Activated naive CD4-positive, alpha-beta T cell (primary cell): ENCODE measurements at places on chromosomes 7 and 10.

DNA sequence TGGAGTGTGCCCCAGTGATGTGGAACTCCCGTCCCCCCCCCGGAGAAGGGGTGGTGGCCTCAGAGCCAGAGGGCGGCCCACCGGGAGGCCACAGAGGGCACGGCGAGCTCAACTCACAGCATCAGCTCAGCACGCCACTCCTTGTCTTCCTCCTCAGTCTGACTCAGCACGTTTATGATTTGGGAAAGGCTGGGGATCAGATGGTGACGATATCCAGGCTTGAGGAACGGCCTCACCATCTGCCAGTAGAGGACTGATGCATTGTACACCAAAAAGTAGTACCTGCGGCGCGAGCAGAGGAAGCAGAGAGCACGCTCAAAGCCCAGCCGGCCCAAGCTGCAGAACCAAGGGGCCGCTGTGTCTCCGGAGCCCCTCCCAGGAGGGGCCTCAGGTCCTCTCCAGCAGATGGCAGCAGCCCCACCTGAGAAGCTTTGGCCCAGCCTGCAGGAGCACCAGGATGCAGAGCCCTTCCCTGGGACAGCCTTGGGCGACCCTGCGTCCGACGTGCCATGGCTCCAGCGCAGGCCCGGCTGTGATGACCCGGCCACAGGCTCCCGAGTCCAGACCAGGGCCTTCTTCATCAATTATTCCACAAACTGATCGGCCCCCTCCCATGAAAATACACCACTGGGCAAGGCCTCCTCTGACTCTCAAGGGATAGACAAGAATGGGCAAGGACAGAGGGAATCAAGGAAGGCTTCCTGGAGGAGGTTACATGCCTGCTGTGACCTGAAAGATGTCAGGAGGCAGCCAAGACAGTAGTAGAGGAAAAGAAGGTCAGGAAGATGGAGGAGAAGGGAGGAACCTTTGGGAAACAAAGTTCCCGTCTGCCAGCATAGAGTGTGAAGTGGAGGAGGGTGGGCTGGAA lies 3.7 kb downstream of the CFAP46 start:
- no peak for DNase-seq

DNA sequence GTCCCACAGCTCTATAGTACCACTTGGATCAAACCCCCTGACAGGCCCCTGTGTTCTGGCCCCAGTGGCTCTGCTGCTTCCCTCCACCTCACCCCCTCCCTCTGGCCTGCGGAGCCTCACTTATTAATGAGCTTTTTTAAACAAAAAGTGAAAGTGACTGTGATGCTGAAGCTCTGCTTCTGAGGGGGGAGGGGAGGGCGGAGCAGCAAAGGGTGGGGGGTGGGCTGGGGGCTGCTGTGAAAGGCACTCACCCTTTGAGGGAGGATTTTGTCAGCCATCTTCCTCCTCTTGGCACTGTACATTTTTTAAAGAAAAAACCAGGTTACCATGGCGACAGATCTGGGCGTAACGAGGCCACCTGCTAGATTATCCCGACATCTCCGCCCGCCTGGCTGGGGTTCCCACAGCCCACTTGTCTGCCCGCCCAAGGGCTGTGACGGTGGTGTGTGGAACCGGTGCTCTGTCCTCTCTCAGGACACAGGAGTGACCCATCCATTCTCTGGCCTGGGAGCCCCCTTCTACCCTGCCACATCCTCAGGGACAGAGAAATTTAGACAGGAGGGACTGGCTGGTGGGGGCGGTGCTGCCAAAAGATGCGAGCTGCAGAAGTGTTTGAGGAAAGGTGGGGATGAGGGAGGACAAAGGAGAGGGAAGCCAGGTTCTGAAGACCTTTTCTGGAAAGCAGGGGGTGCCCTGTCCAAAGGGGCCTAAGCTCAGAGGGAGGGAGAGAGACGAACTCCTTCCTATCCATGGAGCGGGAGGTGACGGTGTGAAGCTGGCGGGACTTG lies 4.9 kb downstream of the SMARCD3 start:
- no peak for DNase-seq

DNA sequence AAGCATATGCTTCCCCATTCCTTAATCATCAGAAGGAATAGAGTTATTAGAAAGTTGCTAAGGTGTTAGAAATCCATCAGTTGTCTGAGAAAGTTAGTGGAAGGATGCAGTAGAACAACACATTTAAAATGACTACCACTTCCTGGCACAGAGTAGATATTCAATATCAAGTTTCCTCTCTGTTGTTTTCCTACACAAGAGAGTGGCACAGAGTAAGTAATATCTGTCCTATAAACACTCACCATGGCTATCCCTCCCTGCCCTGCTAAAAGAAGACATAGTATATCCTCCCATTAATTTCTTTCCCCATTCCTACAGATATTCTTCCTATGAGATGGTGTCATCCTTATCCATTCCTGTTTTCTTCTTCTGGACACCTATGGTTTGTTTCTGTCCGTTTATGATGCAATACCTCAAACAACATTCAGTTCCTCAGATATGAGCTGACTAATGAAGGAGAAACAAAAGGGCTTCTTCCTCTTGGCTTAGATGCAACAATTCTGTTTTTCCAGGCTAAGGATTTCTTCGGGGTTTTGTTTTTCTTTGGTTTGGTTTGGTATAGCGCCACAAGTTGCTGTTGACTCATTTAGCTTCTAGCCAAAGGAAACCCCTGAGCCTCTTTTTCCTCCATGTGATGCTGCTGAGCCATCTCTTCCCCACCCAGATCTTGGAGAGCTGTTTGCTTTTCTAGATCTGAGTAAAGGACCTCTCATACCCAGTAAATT lies 32.9 kb upstream of the BPGM start:
- DNase-seq = no peak

GRCh38 chr10:106959521-106959920 lies 205.0 kb downstream of the SORCS1 start:
- DNase-seq = no peak

GRCh38 chr7:155422151-155422550 lies 35.8 kb upstream of the EN2 start:
- no peak for DNase-seq

GRCh38 chr10:73586583-73586984 lies 4.6 kb downstream of the USP54 start:
- no peak for DNase-seq

DNA sequence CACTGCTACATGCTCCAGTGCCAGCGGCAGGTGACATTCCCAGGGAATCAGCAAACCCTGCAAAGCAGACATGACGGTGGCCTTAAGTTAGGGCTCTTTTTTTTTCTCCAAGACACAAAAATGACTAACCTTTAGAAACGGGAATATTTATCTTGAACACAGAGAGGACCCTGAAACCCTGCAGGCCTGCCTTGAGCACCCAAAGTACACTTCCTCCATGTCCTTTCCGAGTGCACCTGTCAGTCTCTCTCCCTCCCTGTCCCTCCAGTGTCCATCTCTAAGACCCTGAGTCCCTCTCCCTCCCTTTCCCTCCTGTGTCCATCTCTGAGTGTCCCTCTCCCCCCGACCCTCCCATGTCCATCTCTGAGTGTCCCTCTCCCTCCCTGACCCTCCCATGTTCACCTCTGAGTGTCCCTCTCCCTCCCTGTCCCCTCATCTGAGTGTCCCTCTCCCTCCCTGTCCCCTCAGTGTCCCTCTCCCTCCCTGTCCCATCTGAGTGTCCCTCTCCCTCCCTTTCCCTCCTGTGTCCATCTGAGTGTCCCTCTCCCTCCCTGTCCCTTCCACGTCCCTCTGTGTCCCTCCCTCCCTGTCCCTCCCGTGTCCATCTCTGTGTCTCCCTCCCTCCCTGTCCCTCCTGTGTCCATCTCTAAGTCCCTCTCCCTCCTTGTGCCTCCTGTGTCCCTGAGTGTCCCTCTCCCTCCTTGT lies 51.2 kb upstream of the CAMK2B start:
- DNase-seq = no peak

DNA sequence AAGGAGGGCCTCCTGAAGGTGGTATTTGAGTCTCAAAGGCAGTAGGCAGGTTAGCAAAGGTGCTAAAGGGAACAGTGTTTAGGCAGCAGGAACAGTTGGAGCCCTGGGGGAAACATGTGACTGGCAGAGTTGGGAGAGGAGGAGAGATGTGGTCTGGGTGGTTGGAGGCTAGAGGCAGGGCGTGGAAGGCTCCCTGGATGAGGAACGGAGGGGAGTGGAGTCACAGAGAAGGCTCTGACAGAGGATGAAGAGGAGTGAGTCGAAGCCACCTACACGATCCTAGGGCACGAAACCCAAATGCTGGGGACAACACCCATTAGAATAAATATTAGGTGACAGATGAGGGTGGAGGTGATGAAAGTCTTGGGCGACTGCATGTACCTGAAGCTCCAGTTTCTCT lies 19.6 kb upstream of the MGMT start:
- no peak for DNase-seq

GRCh38 chr10:58817201-58817846 lies 304.7 kb downstream of the BICC1 start:
- no peak for DNase-seq

DNA sequence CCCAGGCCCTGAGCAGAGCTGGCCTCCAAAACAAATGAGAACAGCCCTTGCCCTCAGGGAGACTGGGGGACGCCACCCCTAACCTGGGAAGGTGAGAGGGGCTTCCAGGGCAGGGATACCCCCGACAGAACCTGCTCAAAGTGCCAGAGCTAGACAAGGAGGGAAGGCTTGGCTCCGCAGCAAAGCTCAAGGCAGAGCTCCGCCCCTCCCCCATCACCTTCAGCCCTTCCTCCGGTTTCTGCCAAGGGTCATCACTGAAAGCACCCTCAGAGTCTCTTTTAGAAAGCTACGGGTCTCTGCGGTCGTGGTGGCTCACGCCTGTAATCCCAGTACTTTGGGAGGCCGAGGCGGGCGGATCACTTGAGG lies 73.4 kb upstream of the CUX1 start:
- no peak for DNase-seq

DNA sequence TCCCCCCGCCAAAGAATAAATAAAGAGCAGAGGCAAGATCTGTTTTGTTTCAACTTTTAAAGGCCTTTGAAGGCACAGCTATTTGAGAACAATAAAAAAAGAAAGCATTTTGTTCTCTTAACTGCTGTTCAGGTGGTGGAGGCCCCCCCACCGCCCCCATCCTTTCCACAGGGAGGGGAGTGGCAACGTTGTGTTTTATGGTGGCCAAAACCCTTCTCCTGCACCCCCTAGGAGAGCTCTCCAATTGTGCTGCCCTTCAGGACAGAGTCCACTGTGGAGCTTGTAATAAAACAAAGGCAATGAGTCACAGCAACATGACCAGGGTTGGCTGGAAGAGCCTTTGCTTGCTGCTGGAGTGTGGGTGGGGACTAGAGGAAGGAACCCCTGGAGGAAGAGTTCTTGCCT lies 987.9 kb downstream of the KCNMA1 start:
- no peak for DNase-seq

- DNase-seq = no peak
These were observed 9.4 kb downstream of the PDAP1 start for GRCh38 chr7:99398891-99399445.

DNA sequence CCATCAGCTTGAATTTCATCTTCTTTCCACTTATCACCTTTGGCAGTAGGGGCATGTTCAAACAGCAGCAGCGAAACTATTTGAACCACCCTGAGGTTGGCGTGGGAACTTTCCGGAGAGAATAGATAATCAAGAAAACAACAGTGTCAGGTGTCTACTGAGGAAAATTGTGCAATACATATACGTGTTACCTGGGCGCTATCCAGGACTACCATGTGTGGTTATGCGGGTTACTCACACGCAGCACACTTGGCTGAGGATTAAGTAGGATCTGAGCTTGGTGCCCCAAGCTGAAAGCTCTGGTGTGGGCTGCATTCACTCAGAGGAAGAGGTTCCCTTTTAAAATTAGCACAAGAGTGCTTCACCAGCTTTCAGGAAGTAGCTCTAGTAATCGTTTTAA lies 8.8 kb upstream of the ABI1 start:
- no peak for DNase-seq

DNA sequence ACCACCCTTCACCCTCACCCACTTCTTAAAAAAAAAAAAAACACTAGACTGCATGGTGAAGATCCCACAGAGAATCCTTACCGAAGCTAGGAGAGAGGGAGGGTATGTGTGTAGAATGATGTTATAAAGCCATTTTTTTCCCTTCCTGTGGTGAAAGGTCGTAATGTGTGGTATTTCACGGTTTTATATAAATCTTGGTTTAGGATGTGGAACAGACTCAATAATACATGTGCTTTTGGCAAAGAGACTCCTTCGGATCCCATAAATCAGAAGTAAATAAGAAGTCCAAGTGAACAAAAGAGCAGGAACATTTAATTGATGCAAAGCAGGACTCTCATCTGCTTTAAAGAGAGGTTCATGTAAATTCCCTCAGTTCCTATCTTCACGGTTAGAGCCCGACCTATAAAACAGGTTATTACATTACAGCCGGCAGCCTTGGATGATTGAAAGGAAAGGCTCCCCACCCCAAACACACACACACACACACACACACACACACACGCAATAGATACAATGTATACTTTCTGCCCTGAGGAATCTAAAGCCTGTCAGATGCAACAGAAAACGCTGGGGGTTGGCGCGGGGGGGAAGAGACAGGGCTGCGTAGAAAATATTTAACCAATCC lies 8.8 kb downstream of the DLX5 start:
- no peak for DNase-seq

- no peak for DNase-seq
These were observed 15.5 kb upstream of the SLC18A3 start for GRCh38 chr10:49594594-49594993.

DNA sequence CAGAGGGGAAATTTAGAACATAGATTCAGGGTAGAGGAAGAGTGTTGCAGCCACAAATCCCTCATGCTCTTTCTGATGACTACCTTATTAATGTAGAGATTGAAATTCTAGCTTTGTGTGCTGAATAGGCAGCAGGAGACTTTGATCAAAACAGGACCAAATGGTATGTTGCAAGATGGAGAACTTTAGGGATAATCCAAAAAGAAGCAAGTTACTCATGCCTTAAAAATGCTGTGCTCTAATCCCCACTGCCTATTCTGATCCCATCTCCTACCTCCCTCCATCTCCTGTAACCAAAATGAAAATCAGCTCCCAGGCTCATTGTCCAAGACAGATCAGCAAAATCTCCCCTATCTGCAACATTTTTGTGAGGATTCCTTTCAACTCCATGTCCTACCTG lies 31.3 kb downstream of the CH25H start:
- no peak for DNase-seq

GRCh38 chr7:123494193-123494796 lies 40.1 kb downstream of the IQUB start:
- DNase-seq = no peak

GRCh38 chr10:96746503-96746902 lies 26.2 kb upstream of the PIK3AP1 start:
- no peak for DNase-seq

DNA sequence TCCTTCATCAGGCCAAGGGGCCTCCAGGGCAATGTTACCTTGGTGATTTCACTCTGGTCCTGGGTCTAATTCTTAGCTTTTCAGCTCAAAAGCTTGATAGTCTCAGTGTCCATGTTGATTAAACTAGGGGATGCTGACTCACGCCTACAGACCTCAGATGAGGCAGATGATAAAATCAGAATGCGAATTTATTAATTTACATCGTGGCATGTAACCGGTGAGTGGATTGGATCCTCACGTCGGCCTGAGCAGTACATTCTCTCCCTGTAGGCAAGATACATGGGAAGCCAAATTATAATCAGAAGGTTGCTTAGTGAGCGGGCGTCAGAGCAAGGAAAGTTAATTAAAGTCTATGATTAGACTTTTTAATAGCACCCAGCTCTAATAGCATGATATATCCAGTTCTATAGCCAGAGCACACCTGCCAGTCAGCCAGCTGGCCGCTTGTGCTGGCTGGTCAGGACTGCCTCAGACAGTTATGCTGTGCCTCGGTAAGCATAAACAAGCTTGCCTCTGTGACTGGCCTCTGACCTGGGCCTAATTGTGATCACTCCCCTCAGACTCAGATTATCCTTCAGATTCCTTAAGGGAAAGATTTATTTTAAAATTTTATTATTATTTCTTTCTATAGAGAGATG lies 20.2 kb upstream of the CPA5 start:
- DNase-seq = no peak
